ENCODE measurements at places on chromosomes 11 and 22.

GRCh38 chr11:17766590-17766989 is 32.0 kb downstream of the KCNC1 start:
- DNase-seq: no peak

DNA sequence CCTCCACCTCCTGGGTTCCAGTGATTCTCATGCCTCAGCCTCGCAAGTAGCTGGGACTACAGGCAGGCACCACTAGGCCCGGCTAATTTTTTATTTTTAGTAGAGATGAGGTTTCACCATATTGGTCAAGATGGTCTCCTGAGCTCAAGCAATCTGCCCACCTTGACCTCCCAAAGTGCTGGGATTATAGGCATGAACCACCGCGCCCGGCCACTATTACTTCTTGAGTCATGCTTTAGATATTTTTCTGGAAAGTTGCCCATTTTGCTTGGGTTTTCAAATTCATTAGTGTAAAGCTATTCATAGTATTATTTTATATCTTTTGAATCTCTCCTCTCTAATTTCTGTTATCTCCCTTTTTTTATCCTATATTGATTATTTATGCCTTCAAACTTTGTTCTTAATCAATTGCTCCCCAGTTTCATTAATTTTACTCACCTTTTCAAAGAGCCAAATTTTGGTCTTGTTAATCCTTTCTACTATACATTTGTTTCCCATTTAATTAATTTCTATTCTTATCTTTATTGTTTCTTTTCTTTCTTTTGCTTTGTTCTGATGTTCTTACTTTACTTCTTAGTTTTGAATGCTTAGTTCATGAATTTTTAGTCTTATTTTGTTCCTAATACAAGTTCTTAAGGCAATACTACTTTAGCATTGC is 10.3 kb upstream of the RAC2 start:
- DNase-seq: no peak

GRCh38 chr11:65503368-65503948 is 4.6 kb downstream of the MALAT1 start:
- DNase-seq: no peak

DNA sequence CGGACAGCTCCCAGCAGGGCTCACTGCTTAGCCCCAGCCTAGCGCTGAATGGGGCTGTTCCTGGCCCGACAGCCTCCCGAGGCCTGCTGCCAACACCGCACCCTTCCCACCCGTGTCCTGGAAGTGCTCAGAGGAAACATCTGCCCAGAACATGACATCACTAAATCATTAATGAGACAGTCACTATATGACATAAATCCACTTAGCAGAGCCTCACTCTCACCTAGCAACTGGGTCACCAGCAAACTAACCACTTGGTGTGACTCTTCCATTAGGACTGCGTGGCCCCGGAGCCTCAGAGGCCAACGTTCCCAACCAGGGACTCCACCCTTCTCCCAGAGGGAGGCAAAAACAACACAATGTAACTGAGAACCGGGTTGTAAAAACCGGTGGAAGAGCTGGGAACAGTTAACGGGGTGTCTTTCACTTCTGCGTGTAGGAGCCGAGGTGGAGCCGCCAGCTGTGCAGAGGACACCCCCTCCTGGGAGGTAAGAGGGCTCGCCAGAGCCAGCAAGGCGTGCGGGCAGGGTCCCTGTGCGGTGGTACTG is 21.4 kb upstream of the PACSIN2 start:
- DNase-seq: no peak
